ENCODE measurements at places on chromosomes 3 and 15. TPM values are rescaled to one million over a fixed set of nuclear protein-coding genes. Genes with fewer than 3 reads are reported as not detected.

MEX3B gene
- 1.2 TPM for total RNA-seq

DPH6 gene
- 13.3 TPM for total RNA-seq

TRIM69 gene
- 68.8 TPM for total RNA-seq

FHIT gene
- 21.3 TPM for total RNA-seq

FETUB gene
- total RNA-seq = not detected

- DNase-seq = peak; percentile 89
These were observed at the start of gene TICRR for GRCh38 chr15:89575146-89575655. TICRR (plus strand) TSS chr15:89575469; CDS start chr15:89575587, 118 bp downstream.

DNA sequence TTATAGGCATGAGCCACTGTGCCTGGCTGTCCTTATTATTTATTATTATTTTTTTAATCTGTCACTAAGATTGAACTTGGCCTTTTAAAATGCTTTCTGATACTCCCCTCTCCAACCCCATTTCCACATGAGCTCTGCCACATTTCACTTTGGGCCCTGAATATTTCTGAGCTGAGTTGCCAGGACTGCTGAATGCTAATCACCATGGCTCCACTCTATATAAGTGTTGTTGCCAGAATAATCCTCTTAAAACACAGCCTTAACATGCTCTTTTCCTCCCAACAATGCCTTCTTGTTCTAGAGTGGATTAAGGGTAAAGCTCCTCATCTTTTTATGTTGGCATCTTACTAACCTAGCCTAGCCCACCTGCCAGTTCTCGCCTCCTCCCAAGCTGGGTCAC lies 124.4 kb downstream of the PDZRN3 start:
- DNase-seq = no peak

GRCh38 chr15:63491979-63492378 lies 12.4 kb upstream of the USP3 start:
- no peak for DNase-seq

GRCh38 chr3:66220602-66221377 lies at the start of gene SLC25A26:
SLC25A26 (plus strand) TSS chr3:66221001; CDS start chr3:66221095, 94 bp downstream.
- peak; percentile 97 for DNase-seq

- DNase-seq = no peak
These were observed 962 bp downstream of the NMNAT3 start for GRCh38 chr3:139676632-139677387.

- DNase-seq = no peak
These were observed 7.2 kb upstream of the CD47 start for GRCh38 chr3:108098003-108098370.

GRCh38 chr15:101652786-101653430 lies 727 bp upstream of the TM2D3 start:
- DNase-seq = no peak

- DNase-seq = no peak
These were observed 127.9 kb downstream of the SLC9A9 start for GRCh38 chr3:143720381-143720780.
